Skin of body (tissue), 3 donors: ENCODE measurements at places on chromosomes 3 and 15. TPM values are rescaled to one million over a fixed set of nuclear protein-coding genes. Genes with fewer than 3 reads are reported as not detected.

ANKRD34C gene
- total RNA-seq, result not detected

PLA2G4B gene
- 16.5 TPM for total RNA-seq

LARP6 gene
- 6.8 TPM for total RNA-seq

SUSD5 gene
- total RNA-seq, result 3.3 TPM

FSD2 gene
- 6.5 TPM for total RNA-seq

GOLGA6L7 gene
- total RNA-seq, result not detected

FEZF2 gene
- total RNA-seq, result not detected

ETV5 gene
- 16.8 TPM for total RNA-seq
